Activated naive CD4-positive, alpha-beta T cell treated with Interleukin-2 at 50 U/mL for 16 hours (primary cell): ENCODE measurements at places on chromosomes 3 and 15.

- no peak for DNase-seq
These were observed 123.4 kb upstream of the ROPN1 start for GRCh38 chr3:124115279-124115678.

GRCh38 chr3:173993299-173993698 lies 595.8 kb downstream of the NLGN1 start:
- no peak for DNase-seq

- no peak for DNase-seq
These were observed 469.4 kb upstream of the ROBO2 start for GRCh38 chr3:76570436-76571057.

- DNase-seq: no peak
These were observed 1165.6 kb downstream of the NSUN3 start for GRCh38 chr3:95228416-95228815.

- DNase-seq: no peak
These were observed 19.5 kb upstream of the EID1 start for GRCh38 chr15:48858401-48858800.

DNA sequence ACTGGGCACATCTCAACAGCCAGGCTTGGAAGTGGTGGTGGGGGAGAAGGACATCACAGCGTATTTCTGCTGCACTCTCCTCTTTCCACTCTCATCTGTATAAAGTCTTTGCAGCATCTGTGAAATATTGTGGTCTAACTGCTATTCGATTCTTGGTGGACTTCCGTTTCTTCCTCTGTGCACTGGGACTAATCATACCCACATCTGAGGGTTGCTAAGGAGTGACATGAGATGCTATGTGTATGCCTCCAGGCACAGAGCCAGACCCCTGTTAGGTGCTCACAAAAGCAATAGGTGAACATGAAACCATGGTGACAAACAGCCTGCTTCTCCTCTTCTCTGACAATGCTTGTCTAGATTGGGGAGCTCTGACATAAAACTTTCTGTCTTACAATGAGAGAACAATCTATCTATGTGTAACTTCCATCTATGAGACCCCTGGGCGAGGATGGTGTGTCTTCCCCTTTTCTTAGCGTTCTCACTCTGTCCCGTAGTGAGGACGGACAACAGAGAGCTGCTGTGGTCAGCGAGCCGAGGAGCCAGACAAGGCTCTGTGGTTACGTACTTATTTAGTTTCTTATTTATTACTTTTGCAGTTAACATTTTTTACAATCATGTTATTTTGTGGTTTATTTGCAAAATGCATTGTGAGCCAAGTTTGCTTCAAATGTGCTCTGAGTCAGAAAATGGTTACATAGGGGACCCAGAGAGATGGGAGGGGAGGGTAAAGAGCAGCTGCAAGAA lies 196.7 kb upstream of the TPRG1 start:
- no peak for DNase-seq

- DNase-seq: no peak
These were observed 1357.6 kb upstream of the EPHA6 start for GRCh38 chr3:95456835-95457234.

DNA sequence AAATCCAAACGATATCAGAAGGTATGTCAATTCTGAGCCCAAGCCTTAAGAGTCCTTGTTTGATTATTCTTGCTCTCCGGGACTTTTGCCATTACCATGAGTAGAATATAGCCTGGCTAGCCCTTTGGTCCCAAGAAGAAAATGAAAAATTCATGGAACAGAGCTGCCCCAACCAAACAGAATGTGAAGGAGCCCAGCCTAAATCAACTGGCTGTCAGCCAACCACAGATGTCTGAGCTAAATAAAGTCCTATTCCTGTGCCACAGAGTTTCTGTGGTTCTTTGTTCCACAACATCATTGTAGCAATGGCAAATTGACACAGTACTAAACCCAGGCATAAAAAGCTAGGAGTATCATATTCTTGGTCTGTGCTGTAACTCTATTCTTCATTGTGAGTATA lies 185.2 kb downstream of the CPNE4 start:
- no peak for DNase-seq

DNA sequence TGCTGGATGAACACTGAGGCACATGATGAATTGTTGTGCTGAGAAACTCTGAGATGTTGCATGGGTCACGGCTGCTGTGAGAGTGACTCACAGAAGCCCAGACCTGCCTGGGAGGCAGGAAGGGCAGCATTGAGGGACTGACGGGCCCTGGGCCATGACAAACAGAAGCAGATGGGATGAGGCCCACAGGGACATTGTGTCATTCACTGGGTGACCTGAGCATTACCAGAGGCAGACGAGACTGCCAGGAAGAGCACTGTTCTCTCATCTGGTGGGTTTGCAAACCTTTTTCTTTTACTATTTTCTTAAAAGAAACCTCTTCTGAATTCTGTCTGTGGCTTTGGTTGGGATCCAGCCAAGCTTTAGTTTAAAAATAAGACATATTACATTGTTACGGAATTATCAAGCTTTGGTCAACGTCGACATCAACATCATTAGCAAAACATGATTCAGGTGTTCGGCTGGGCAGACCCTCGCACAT lies 67.8 kb downstream of the BDH1 start:
- no peak for DNase-seq

- DNase-seq: peak; percentile 53
These were observed 200.5 kb downstream of the AKAP13 start for GRCh38 chr15:85580879-85581278.

DNA sequence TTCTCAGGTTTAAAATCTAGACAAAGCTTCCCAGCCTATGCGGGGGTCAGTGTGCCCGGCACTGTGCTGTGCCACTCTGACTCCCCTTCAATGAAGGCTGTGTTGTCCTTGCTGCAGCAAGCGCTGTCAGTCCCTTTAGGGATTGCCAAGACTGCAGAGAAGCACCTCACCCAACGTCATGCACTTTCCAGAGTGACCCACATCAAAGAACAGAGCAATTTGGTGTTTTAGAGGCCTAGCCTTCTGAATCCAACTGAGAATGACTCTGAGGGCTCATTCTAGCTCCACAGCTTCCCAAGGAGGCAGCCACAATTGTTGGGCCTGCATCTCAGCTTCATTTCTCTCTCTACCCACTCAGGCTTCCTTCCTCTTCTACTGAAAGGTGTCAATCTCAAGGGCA lies 26.4 kb downstream of the SLC9A9 start:
- DNase-seq: no peak

DNA sequence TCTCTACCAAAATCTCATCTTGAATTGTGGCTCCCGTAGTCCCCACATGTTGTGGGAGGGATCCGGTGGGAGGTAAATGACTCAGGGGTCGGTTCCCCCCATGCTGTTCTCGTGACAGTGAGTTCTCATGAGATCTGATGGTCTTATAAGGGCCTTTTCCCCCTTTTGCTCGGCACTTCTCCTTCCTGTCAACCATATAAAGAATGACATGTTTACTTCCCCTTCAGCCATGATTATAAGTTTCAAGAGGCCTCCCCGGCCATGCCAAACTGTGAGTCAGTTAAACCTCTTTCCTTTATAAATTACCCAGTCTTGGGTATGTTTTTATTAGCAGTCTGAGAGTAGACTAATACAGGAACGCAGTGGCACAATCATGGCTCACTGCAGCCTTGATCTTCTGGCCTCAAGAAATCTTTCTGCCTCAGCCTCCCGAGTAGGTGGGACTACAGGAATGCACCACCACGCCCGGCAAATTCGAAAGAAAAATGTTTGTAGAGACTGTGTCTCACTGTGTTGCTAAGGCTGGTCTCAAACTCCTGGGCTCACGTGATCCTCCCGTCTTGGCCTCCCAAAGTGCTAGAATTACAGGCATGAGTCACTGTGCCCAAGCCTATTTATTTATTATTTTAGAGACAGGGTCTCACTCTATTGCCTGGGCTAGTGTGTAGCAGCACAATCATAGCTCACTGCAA lies 101.0 kb downstream of the ATP10A start:
- DNase-seq: no peak

GRCh38 chr15:65344214-65344913 lies 33.4 kb downstream of the IGDCC3 start:
- DNase-seq: no peak

- DNase-seq: no peak
These were observed 1.4 kb upstream of the GNAT1 start for GRCh38 chr3:50189989-50190388.

DNA sequence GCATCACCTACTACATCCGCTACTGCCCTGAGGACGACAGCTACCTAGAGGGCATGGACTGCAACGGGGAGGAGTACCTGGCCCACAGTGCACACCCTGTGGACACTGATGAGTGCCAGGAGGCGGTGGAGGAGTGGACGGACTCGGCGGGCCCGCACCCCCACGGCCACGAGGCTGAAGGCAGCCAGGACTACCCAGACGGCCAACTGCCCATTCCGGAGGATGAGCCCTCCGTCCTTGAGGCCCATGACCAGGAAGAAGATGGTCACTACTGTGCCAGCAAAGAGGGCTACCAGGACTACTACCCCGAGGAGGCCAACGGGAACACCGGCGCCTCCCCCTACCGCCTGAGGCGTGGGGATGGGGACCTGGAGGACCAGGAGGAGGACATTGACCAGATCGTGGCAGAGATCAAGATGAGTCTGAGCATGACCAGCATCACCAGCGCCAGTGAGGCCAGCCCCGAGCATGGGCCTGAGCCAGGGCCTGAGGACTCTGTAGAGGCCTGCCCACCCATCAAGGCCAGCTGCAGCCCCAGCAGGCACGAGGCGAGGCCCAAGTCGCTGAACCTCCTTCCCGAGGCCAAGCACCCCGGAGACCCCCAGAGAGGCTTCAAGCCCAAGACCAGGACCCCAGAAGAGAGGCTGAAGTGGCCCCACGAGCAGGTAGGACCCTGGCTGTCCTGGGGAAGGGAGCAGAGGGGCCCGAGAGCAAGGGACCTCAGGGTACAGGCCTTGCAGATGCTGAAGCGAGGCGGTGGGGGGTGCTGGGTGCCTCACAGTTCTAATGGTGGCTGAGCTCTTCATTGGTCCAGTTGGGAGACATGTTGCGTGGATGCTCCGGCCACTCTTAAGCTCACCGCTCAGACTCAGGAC lies 168.6 kb downstream of the APBA2 start:
- no peak for DNase-seq

- DNase-seq: no peak
These were observed 430.7 kb upstream of the CBLB start for GRCh38 chr3:106299300-106300098.

GRCh38 chr3:46566040-46566641 lies at the start of gene LRRC2:
Gene LRRC2 (minus strand): TSS chr3:46566302. CDS start chr3:46551591, 14,711 bp downstream.
- DNase-seq: peak; percentile 34

DNA sequence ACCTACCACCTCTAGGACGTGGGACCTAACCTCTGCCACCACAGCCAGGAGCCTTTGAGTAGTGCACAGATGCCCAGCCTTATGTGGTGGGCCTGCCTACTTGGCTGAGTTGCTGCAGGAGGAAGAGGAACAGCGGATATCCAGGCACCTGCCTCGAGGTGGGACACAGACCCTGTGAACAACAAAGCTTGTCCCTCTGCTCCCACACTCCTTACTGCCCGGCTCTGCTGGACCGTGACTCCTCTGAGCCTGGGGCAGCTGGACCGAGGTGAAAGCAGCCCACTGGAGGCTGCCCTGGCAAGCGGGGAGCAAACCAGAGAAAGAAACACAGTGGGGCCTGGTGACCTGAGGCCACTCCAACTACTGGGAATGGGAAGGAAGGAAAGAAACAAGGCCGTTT lies 97.8 kb downstream of the SEC22A start:
- DNase-seq: no peak

DNA sequence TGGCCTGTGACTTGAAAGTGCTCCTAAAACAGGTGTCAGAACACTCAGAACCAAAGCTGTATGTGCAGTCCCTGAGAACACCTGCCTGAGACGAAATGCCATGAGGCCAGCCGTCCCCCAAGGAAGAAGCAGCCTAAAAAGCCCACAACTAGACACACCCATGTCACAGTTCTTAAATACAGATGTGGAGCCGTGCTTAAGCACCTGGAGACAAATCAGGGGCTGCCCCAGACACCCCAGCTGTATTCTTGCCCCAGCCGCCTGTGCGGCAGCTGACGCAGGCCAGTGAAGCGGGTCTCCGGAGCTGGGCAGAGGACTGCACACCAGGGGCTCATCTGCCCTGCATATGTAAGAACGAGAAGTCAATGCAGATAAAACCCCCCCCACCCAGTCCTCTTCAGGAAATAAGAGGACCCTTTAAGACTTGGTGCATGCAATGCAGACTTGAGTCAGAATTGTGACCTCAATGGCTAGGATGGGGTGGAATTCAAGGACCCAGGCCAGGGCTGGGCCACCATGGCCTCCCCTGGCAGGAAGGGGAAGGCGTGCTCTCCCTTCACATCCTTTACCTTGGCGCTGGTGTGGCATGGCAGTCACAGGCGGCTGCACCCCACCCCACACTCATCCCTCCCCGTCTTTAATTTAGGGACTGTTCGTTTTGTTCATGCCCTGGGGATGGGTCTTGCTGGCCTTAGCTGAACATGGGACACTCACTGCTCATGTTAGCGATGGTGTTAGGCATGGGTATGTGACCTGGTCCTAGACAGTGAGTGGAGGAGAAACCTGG lies 27.7 kb upstream of the PLXNA1 start:
- DNase-seq: no peak

GRCh38 chr3:193522473-193522872 lies 32.2 kb downstream of the ATP13A4 start:
- DNase-seq: no peak

- DNase-seq: peak; percentile 3
These were observed 30.7 kb upstream of the WDR49 start for GRCh38 chr3:167684388-167684993.

DNA sequence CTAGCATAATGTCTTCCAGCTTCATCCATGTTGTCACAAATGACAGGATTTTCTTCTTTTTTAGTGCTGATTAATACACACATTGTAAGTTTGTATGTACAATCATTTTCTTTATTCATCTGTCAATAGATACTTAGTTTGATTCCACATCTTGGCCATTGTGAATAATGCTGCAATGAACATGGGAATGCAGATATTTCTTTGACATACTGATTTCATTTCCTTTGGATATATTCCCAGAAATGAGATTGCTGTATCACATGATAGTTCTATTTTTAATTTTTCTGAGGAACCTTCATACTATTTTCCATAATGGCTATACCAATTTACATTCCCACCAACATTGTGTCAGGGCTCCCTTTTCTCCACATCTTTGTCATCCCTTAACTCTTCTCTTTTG lies 117.9 kb downstream of the MEIS2 start:
- no peak for DNase-seq

GRCh38 chr3:161415506-161416231 lies 44.4 kb upstream of the SPTSSB start:
- DNase-seq: no peak

- DNase-seq: no peak
These were observed 24.4 kb downstream of the FAN1 start for GRCh38 chr15:30928076-30928475.

DNA sequence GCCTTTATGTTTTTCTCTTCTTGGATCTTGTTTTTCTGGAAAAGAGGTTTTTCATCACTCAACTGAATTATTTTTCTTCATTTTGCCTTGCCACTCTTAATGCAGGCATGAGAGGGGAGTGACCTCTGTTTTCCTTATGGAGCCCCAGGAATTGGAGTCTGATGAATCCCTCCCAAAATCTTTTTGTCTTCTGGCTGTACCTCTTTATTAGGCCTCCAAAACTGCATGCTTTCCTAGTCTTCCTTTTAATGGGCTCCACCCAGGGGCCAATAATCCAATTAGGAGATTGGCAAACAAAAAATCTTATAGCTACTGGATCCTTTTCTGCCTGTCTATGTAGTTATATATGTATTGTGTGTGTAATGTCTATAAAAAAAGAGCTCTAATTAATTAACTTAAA lies 192.4 kb upstream of the PEX5L start:
- DNase-seq: no peak

GRCh38 chr3:61141697-61142096 lies 109.6 kb downstream of the FHIT start:
- DNase-seq: no peak

GRCh38 chr15:51982013-51982769 lies 10.6 kb upstream of the LEO1 start:
- peak; percentile 57 for DNase-seq
